ENCODE measurements at places on chromosomes 1 and 21.

GRCh38 chr1:32919811-32920733, 18.9 kb upstream of the TMEM54 start:
- no peak for DNase-seq

- no peak for DNase-seq
Observed at GRCh38 chr1:3986686-3987218, 86.7 kb upstream of the C1orf174 start.

DNA sequence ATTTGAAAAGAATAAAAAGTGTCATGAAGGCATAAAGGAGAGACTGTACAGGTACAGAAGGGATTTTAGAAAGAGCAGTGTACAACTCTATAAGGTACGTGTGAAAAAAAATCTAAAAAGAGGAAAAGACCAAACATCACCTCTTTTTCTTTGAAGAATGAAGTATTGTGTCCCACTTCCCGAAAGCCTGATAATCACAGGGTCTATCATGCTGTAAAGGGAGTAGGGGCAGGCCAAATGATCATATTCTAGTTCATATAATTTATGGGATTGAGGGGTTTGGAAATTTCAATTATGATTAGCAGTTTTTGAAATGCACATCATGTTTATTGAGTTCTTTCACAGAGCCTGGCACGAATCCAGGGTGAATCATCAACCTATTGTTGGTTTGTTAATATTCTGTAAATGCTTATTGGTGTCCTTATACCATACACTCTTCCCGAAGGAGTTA, 910 bp upstream of the RERE start:
- peak; percentile 44 for DNase-seq

- DNase-seq, result peak; percentile 80
Observed at GRCh38 chr1:183022202-183023145, 746 bp upstream of the LAMC1 start.

DNA sequence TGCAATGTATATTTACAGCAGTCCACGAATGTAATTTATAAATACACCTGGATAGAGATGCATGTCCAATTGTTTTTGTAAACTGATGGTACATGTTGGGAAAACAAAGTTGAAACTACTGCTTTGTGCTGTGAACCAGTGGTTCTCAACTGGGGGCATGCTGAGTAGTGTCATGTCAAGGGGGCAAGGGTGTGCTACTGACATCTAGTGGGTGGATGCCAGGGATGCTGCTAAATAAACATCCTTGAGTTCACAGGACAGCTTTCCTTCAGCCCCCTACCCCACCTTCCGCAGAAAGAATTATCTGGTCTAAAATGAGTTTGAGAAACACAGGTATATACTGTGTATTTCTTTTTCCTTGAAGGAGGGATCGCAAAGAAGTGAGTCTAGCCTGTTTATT, 95.9 kb downstream of the RASAL2 start:
- peak; percentile 4 for DNase-seq

GRCh38 chr1:174309490-174309889, 138.3 kb upstream of the GPR52 start:
- DNase-seq, result no peak

All from right lung (tissue), 10 donors.